ENCODE measurements at places on chromosomes 11 and 22. TPM values are rescaled to one million over a fixed set of nuclear protein-coding genes. Genes with fewer than 3 reads are reported as not detected.

DNA sequence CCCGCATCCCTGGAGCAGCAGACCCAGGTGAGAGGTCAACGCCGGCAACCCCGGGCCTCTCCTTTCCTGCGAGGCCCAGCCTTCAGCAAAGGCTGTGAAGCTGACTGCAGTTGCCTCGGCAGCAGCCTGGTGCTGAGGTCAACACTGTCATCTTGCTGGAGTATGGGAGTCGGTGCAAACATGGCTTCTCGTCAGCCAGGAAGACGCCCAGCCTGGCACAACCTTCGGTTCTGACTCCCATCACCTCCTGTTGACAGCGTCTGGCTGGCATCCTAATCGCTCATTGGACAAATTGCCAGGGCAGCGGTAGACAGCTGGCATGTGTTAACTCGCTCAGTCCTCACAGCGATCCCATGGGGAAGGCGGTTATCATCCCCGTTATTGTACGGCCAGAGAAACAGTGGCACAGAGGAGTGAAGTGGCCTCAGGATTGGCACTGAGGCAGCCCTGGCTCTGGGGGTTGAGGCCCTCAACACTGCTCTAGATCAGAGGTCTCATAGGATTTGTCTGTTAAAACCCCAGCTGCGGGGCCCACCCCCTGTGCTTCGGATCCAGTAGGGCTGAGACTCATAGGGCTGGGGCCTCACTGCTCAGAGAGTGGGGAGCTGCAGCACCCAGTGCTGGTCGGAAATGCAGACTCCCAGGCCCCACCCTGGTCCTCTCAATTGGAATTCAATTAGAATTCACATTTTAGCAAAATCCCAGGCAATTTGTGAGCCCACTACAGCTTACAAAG lies 39.3 kb upstream of the TP53I11 start:
- no peak for DNase-seq

Gene BEST1
- 0.18 TPM for total RNA-seq

Gene KCNK4
- 0.23 TPM for total RNA-seq

GRCh38 chr11:123585706-123586105 lies 68.7 kb downstream of the SCN3B start:
- no peak for DNase-seq

DNA sequence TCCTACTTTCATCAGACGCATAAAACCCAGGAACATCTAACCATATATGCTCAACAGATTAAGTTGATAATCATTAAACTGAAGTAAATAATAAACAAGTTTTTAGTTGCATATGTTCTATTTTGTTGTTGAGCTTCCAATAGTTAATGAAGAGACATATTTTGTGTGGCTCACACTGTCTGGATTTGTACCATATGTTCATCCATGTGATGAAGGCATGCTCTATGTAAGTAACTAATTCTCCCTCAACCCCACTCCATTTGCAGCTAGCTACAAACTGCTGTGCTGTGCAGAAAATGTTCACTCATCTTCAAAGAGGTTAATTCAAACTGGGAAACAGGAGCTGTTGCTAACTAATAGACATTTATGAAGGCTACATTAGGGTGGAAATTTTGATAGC lies 589.7 kb upstream of the LRRC4C start:
- no peak for DNase-seq
